ENCODE measurements at places on chromosomes 5 and 9. TPM values are rescaled to one million over a fixed set of nuclear protein-coding genes. Genes with fewer than 3 reads are reported as not detected.

GRCh38 chr5:156835905-156836304 lies 14.2 kb upstream of the PPP1R2B start:
- no peak for DNase-seq
- no peaks in the 10 kb centered on the region for H3K27me3 ChIP-seq
- no peak overlapping the region for H3K4me3 ChIP-seq
- H3K4me1 ChIP-seq, result no peaks in the 10 kb centered on the region
- no peaks in the 10 kb centered on the region for H3K36me3 ChIP-seq

GRCh38 chr5:100840370-100840769 lies 62.7 kb downstream of the ST8SIA4 start:
- peak overlapping the region; percentile 69 for H3K27ac ChIP-seq
- H3K27me3 ChIP-seq, result no peaks in the 10 kb centered on the region
- H3K4me3 ChIP-seq, result no peak overlapping the region
- H3K4me1 ChIP-seq, result peaks cover 25% of the 10 kb centered on the region
- DNase-seq, result no peak

- no peak overlapping the region for H3K27ac ChIP-seq
- H3K27me3 ChIP-seq, result no peaks in the 10 kb centered on the region
- no peak for DNase-seq
- no peaks in the 10 kb centered on the region for H3K4me1 ChIP-seq
- no peak overlapping the region for H3K4me3 ChIP-seq
- no peaks in the 10 kb centered on the region for H3K36me3 ChIP-seq
Observed at GRCh38 chr5:8694545-8694944, 825.6 kb downstream of the MTRR start.

- H3K36me3 ChIP-seq, result no peaks in the 10 kb centered on the region
- H3K4me3 ChIP-seq, result no peak overlapping the region
- peaks cover 2% of the 10 kb centered on the region for H3K27me3 ChIP-seq
- peak overlapping the region; percentile 64 for H3K27ac ChIP-seq
- no peaks in the 10 kb centered on the region for H3K4me1 ChIP-seq
Observed at GRCh38 chr9:131082774-131083512, 13.4 kb upstream of the AIF1L start.

Gene PCSK1
- 0.38 TPM for total RNA-seq

Gene IL5
- total RNA-seq, result not detected
